ENCODE measurements at places on chromosomes 12 and 14.

- no peak for DNase-seq
These were observed 362.2 kb downstream of the CACNA1C start for GRCh38 chr12:2414810-2415567.

DNA sequence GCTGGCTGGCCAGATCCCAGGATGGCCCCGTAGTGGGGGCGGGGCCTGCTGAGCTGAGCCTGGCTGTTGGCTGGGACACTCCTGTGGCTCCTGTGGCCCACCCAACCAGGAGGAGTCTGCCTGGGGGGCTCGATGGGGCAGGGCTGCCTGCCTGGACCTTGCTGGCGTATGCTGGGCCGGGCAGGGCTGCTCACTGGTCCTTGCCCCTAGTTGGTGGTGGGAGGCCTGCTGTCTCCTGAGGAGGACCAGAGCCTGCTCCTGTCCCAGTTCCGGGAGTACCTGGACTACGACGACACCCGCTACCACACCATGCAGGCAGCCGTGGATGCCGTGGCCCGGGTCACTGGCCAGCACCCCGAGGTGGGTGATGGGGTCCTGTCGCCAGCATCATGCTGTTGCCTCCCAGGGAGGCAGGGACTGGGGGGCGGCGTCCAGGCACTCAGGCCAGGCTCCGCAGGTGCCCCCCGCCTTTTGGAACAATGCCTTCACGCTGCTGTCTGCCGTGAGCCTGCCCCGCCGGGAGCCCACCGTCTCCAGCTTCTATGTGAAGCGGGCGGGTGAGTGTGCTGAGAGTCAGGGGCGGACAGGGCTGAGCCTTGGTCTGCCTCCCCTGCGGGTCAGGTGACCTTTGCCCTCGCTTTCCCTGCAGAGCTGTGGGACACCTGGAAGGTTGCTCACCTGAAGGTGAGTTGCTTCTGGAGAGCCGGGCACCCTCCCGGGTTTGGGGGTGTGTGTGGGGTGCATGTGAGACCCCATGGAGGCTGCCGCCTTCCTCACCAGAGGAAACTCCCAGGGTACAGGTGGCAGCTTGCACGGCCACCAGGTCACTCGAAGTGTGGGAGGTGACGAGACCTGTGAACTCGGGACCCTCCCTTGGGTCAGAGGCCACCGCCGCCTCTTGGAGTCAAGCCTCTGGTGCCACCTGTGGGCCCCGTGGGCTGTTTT is 3.4 kb downstream of the NOC4L start:
- no peak for DNase-seq

DNA sequence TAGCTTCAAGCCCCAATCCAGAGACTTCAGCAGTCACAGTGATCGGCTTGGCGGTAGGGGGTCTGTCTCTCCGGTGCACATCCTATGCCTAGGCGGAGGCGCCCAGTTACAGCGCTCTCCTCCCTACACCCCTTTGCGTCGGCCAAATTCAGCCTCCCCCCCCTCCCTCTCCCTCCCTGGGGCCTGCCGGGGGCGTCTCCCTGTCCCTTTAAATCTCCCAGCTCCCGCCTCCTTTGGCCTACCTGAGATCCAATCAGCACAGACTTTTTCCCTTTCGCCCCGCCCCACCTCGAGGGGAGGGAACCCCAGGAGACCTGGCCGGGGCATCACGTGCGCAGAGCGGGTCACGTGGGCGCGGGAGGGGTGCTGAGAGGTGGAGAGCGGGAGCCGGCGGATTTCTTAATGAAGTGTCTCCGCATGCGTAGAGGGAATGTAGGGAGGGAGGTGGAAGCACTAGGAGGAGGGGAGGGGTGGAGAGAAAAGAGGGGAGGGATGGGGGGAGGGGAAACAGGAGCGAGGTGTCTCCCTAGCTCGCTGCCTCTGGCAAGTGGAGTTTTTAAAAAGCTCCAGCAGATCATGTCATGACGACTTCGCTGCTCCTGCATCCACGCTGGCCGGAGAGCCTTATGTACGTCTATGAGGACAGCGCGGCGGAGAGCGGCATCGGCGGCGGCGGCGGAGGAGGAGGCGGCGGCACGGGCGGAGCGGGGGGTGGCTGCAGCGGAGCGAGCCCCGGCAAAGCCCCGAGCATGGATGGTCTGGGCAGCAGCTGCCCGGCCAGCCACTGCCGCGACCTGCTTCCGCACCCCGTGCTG is at the start of gene HOXC13:
Gene HOXC13, plus strand, starts transcription at position 506 of the 815 bp plus-strand sequence. Its CDS starts 76 bp downstream, at position 582.
- DNase-seq: no peak

DNA sequence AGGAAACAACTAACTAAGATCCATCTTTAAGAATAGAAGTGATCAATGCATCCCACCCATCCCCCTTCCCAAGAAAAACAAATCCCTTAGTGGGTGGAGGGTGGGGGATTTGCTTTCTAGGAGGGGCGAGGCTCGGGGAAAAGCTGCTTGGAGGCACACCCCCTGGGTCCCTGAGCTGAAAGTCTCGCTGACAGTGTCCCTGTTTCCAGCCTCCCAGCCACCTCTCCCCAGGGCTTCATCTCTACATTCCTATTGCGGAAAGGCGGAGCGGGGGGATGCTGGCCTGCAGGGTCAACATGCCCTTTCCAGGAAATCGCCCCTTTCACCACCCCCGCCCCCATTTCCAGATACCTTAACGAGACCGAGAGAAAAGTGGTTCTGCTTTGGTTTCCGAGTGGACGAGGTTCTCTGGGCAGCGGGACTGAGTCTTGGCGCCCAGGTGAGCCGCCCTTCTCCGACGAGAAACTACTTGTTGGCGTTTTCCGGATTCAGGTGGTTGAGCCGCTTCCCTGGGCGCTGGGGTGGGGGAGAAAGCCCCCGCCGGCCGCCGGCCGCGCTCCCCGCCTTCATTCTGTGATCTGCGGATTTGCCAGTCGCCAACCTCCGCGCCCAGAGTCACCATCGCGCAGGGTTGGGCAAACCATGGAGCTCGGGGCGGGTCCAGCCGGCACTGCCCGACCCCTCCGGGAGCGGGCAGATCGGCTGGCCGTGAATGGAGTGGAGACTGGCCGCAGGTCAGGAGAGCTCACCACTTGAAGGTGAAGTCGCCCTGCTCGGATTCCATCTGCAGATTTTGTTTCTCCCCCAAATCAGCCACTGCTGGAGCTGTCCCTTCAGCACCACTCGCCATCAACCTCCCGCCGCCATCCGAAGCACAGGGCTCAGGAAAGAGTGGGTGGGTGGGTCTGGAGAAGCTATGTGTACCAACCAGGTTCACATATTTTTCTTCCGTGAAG is 505 bp downstream of the KCNC2 start:
- peak; percentile 3 for DNase-seq

DNA sequence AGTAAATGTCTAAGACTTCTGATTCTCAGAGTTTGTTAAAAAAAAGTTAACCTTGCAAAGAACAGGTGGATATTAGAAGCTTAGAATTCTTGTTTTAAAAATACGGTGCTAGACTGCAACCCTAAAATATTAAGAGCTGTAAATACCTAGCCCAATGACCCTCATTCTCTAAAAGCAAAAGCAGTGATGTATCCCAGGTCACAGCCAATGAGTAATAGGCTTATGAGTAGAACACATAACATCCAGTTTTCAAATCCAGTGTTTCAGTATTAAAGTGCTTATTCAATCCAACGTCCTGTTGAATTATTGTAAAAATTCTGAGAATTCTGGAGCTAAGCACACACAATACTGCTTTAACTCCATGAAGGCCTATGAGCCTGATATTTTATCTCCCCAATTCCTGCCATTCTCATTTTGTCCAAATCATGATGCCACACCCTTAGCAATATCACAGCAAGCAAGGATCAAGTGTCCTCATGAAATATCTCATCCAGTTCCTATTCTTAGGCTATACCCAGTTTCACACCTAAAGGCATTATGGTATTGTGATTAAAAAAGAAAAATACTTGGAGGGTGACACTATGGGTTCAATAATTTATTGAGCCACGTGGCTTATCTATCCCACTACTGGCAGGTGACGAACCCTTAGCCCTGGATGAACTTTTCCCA is 15.3 kb upstream of the ARID4A start:
- DNase-seq: no peak
